T47D (cell line): ENCODE measurements at places on chromosomes 1 and 21.

DNA sequence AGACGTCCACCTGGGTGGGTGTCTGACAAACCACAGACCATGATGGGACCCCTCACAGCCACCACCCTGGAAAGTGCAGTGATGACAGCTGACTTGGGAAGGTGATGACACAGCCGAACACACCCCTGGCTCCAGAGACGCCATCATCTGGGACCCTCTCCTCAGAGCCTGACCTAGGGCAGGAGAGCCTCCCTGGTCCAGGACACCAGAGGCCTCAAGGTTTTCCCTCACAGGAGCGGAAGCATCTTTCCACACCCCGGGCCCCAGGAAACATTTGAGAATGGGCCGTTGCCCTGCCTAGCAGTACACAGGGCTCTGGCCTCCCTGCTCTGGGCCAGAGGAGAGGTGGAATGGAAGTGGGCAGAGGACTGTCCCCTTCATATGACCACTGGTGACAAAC, 79.7 kb downstream of the SYT2 start:
- no peak for DNase-seq

GRCh38 chr1:173337126-173337525, 130.0 kb upstream of the TNFSF4 start:
- DNase-seq, result no peak

- DNase-seq, result no peak
Measured at GRCh38 chr1:97252076-97252475, 530.5 kb downstream of the PTBP2 start.

GRCh38 chr1:205350691-205351141, 6.0 kb downstream of the KLHDC8A start:
- no peak for DNase-seq

GRCh38 chr1:224545571-224545970, 70.5 kb upstream of the CNIH3 start:
- DNase-seq, result no peak

DNA sequence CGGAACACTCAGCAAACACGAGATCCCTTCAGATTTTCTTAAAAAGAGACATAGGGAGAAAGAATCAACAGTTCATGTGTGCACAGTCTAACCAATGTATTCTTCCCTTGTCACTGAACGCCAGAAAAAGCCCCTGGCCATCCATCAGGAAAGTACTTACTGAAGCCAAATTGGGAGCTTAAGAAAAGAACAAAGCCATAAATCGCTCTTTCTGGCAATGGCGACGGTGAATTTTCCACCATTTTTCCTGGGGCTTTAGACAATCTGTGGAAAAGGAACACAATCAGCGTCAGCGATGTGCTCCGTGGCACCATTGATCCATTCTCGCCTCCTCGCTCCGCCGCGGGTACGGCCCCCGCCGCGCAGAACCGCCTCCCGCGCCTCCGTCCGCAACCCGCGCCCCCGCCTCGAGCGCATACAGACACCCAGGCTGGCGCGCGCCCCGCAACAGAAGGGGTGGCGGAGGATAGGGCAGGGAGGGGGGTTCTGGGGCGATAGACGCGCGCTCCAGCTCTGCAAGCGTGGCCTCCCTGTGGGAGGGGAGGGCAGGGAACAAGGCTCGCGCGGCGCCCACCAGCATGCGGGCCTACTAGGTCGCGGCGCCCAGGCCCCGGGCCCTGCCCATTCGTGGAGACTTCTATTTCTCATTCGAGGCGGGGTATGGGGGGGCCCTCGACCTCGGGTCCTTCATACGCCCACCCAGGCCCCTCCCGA, 440 bp downstream of the PIGP start:
- peak; percentile 23 for DNase-seq
